ENCODE measurements at places on chromosomes 6 and 20. TPM values are rescaled to one million over a fixed set of nuclear protein-coding genes. Genes with fewer than 3 reads are reported as not detected.

- DNase-seq, result no peak
Observed at GRCh38 chr20:36917943-36918342, 33.6 kb downstream of the SAMHD1 start.

GRCh38 chr6:14711056-14711703, 534.7 kb upstream of the JARID2 start:
- DNase-seq, result no peak

CRIP3 gene
- not detected for total RNA-seq

GRCh38 chr6:96803106-96803481, 34.2 kb downstream of the GPR63 start:
- DNase-seq, result no peak

DNA sequence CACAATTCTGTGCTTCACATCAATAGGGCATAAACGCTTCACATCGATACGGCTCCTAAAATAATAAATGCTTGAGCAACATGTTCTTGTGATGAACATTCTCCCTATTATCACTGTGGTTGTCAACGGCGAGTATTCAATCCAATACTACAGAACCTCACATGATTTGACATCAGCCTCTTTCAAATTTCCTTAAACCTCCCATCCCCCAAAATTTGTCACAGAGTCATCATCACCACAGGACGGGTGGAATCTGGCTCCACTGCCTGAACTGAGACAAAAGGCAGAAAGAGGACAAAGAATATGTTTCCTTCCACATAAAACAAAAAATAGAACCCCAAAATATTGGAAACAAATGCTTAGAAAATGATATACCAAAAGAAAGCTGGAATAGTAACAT, 7.3 kb downstream of the THEMIS start:
- DNase-seq, result no peak

DNA sequence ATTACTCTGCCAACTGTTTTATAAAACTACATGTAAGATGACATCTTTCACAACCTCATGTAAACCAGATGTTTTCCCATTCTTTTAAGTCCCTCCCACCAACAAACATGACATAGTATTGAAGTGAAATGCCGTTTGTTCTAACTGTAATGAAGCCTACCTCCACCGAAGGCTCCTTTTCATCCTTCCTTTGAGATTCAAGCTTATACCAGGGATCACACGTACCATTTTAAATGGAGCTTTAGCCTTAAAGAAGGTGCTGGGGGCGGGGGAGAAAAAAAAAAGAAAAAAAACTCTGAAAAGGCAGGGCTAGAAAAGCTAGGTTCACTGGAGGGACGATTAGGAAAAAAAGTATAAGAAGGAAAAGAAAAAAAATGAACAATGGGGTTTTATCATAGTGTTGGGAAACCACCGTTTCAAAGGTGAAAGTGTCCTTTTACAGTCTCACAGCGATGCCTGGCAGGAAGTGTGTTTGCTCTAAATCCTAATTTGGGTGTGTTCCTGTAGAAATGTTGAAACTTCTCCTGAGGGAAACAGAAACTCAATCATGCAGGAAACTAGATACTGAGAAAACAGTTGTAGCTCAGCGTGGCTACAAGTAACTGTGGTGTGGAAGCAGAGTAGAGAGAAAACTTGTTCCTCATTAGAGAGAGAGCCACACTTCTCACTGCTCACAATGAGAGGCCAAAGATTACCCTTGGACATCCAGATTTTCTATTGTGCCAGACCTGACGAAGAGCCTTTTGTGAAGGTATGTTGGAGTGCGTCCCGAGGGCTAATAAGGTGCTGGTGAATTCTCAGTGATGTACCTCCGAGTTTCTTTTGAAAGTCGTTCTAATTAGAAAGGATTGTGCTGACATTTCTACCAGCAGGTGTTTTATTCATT, 37.6 kb upstream of the HINT3 start:
- DNase-seq, result no peak

- no peak for DNase-seq
Observed at GRCh38 chr6:65566117-65566516, 140.9 kb downstream of the EYS start.

DNA sequence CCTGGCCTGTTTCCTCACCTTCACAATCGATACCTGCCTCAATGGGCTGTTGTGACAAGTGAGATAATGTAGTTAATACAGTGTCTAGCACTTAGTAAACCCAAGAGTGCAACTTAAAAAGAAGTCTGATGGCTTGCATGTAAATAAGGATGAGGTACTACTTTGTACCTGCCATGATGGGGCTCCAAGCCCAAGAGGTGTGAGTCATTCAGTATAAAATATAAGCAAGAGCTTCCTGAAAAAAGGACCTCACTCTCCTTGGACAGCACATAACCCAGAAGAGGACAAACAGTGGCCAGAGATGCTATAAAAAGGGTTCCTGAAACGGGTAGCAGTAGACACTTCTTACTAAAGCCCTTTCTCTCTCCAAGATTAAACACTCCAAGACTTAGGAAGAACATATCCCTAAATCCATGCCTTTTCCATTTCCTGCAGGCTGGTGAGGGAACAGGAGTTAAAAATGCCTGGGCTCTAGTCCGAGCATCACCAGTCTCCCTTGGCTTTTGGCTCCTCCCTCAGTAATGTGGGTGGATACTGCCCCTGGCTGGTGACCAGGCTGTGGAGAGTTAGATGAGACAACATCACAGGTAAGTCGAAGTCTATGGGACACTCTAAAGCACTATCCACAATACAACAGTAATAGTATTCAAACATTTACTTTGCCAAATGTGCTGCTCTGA, 4.3 kb downstream of the UBE2V1 start:
- no peak for DNase-seq

DNA sequence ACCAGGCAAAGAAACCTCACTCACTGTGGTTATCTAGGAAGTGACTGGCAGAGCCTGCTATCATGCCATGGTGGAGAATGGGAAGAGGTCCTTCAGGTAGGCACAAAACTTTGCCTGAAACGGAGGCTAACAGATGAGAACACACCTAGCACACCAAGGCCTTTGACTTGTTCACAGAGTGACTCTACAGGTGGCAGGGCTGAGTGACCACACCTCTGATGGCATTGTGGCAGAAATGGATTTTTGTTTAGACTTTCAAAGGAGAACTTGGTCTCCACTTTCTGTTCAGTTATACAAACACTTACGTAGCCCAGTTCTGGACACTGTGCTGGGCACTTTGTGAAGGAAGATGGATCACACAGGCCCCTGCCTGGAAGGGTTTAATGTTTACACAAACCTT, 116.3 kb upstream of the ENPP5 start:
- DNase-seq, result no peak

FAM83C gene
- total RNA-seq, result not detected

FRMD1 gene
- total RNA-seq, result not detected

FRK gene
- total RNA-seq, result 20.0 TPM

- DNase-seq, result no peak
Observed at GRCh38 chr20:46954490-46955038, 59.9 kb downstream of the EYA2 start.

Measured in thoracic aorta (tissue), 2 donors.